Right forelimb (tissue), 1 donor: ENCODE measurements at places on chromosomes 1 and 21.

DNA sequence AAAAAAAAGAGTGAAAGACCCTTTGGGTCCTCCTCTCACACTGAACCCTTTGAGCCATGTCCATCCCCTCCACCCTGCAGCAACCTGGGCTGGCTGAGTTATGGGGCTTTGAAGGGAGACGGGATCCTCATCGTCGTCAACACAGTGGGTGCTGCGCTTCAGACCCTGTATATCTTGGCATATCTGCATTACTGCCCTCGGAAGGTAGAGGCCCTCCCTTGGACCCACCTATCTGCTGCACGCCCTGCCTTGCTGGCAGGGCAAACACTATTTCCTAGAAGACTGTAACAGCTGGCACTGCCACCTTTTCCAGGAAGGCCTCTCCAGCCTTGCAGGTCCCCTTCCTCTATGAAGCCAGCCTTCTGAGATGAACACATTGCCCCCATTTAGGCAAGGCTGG lies 1.1 kb downstream of the SLC50A1 start:
- no peak for DNase-seq

- DNase-seq: no peak
Observed at GRCh38 chr1:21568809-21569385, 59.7 kb downstream of the ALPL start.

GRCh38 chr1:1050577-1051052 lies 23.5 kb downstream of the RNF223 start:
- DNase-seq: no peak

GRCh38 chr1:209202830-209203532 lies 380.5 kb upstream of the CAMK1G start:
- DNase-seq: no peak

DNA sequence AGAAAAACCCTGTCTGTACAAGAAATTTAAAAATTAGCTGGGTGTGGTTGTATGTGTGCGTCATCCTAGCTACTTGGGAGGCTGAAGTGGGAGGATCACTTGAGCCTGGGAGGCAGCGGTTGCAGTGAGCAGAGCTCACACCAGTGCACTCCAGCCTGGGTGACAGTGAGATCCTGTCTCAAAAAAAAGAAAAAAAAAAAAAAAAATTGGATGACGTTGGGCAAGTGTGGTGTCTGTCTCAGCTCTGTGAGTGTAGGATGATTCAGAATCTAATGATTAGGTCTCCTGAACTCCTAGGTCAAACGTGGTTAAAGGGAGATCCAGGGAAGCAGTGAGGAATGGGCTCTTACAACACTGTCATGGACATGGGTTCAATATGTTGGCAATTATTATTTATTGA lies 435.9 kb downstream of the KIF26B start:
- no peak for DNase-seq

DNA sequence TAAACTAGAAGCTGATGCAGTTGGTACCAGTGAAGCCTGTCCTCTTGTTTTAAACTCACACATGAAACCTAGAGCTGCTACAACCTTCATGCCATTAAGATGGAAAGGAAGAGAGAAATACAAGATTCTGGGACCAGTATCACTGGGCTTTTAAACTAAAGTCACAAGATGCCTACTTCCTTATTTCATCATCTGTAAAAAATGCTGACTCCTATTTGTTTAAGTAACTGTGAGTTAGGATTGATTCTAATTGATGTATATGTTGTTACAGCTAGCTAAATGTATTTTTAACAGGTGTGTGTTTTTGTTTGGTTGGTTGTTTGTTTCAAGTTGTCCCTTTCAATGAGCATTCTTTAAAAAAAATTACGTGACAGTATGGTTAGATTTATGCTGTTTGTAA lies 833.3 kb upstream of the PRMT6 start:
- DNase-seq: no peak
